ENCODE measurements at places on chromosomes 2 and 18. TPM values are rescaled to one million over a fixed set of nuclear protein-coding genes. Genes with fewer than 3 reads are reported as not detected.

ZC3H8 gene
- total RNA-seq: 8.1 TPM

- no peaks in the 10 kb centered on the region for H3K4me1 ChIP-seq
- H3K27ac ChIP-seq: no peak overlapping the region
- no peak overlapping the region for H3K4me3 ChIP-seq
Observed at GRCh38 chr2:210128961-210129360, 42.2 kb downstream of the KANSL1L start.

GRCh38 chr18:7661207-7661606, 94.1 kb downstream of the PTPRM start:
- DNase-seq: no peak
- no peak overlapping the region for H3K27ac ChIP-seq
- no peaks in the 10 kb centered on the region for H3K27me3 ChIP-seq
- no peak overlapping the region for H3K4me3 ChIP-seq

GRCh38 chr2:133855526-133855925, 287.3 kb upstream of the NCKAP5 start:
- no peak for DNase-seq
- no peaks in the 10 kb centered on the region for H3K27me3 ChIP-seq
- H3K36me3 ChIP-seq: no peaks in the 10 kb centered on the region
- no peak overlapping the region for H3K27ac ChIP-seq

Measured in colonic mucosa (tissue), 4 donors.